Stimulated activated CD8-positive, alpha-beta memory T cell treated with anti-CD3 and anti-CD28 coated beads, Interleukin-4, amount 100 ng/mL, for 1 hour (primary cell): ENCODE measurements at places on chromosomes 1 and 21.

DNA sequence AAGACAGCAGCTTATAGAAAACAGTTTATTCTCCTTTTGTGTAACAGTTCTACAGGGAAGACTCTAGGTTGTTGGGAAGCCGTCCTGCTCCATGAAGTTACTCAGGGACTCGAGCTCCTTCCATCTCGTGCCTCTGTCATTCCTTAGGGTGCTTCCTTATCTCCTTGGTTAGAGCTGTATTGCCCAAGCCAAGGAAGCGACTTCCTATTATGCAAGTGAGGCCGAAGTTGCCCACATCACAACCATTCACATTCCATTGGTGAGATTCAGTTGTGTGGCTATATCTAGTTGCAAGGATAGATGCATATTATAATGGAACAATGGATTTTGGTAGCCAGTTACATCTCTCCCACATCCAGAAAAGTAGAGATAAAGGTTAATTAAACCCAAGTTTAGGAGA lies 9.0 kb downstream of the GSTM5 start:
- DNase-seq, result no peak

- DNase-seq, result no peak
Measured at GRCh38 chr1:74629283-74629682, 44.3 kb downstream of the ERICH3 start.

GRCh38 chr1:45769261-45769932 lies 18.9 kb upstream of the IPP start:
- DNase-seq, result no peak

GRCh38 chr1:20168564-20169491 lies 17.1 kb upstream of the UBXN10 start:
- no peak for DNase-seq

- DNase-seq, result no peak
Measured at GRCh38 chr1:38538834-38539233, 320.7 kb downstream of the RRAGC start.

GRCh38 chr1:190551638-190552037 lies 74.0 kb upstream of the BRINP3 start:
- DNase-seq, result no peak

DNA sequence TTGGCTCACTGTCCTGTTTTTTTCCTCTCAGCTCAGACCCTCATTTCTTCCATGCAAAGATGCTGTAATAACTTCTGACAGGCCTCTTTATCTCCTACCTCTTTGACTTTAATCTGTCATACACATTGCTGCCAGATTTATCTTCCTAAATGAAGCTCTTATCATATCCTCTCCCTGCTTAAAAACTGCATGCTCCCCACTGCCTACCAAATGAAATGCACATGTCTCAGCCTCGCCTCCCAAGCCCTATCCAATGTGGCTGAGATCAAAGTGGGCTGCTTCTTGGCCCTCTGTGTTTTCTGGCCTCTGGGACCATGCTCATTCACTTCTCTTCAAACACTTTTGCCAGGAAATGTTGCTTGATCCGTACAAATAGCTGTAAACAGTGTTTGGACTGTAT lies 38.3 kb downstream of the IRF2BP2 start:
- DNase-seq, result no peak

GRCh38 chr21:16587681-16588375 lies 858.0 kb downstream of the USP25 start:
- DNase-seq, result no peak

DNA sequence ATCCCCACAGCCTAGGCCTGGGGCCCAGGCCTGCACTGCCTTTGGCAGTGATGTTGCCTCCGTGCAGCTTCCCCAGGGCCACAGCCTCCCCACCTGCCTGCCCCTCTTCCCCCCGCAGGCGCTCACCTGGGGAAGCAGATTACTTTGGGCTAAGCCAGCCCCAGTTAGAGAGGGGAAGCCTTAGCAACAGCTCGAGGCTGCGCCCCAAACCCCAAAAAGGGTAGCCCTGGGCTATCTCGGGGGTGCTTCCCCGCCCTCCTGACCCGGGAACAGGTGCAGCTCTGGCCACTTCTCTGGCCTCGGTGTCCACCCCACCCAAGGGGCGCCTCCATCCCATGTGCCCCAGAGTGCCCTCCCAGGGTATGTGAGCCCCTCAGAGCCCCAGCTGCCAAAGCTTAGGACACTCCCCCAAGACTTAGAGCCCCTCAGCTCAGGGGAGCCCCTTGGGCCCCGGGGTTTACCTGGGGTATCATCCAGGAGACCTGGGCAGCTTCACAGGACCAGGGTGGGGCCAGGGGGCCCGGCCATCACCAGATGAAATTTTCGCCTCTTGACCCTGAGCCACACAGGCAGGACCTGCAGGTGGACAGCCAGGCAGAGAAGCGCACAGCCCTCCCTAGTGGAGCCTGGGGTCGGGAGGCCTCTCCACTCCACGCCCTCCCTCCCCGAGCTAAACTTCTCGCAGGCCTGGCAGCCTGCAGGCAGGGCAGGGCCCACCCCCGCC lies 3.3 kb upstream of the TTC34 start:
- DNase-seq, result no peak

GRCh38 chr1:211092955-211093354 lies 41.0 kb downstream of the KCNH1 start:
- no peak for DNase-seq

DNA sequence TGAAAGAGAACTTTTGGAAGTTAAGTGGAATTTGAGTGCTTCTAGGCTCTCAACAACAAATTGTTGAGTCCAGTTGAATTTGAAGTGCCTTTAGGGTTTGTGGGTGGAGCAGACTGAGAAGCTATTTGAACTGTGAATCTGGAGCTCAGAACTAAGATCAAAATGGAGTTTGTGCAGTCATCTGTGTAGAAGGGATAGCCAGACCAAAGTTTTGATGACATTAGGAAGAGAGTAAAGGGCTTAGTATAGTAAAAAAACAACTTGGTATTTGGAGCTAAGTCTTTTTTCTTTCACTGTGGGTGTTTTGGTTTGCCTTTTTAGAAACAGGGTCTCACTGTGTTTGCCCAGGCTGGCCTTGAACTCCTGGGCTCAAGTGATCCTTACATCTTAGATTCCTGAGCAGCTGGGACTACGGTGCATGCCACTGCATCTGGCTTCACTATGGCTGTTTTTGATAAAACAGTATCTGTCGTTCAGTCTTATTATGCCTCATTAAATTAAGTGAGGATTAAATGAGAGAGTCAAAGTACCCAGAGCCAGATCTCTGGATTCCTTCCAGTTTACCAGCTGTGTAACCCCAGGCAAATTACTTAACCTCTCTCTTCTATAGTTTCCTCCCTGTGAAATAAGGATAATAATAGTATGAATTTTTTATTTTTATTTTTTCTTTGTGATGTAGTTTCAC lies 20.0 kb downstream of the HDAC1 start:
- DNase-seq, result no peak

GRCh38 chr1:243910607-243911006 lies 60.6 kb upstream of the AKT3 start:
- no peak for DNase-seq

GRCh38 chr1:30195424-30196134 lies 527.8 kb downstream of the MATN1 start:
- no peak for DNase-seq

- DNase-seq, result no peak
Measured at GRCh38 chr1:198734323-198735008, 95.6 kb downstream of the PTPRC start.

- no peak for DNase-seq
Measured at GRCh38 chr1:198228925-198229324, 72.1 kb downstream of the NEK7 start.

- no peak for DNase-seq
Measured at GRCh38 chr1:86507935-86508582, 38.8 kb upstream of the CLCA4 start.

- DNase-seq, result no peak
Measured at GRCh38 chr1:241640867-241641622, 876 bp upstream of the CHML start.

GRCh38 chr21:43778469-43779335 lies 2.6 kb upstream of the CSTB start:
- DNase-seq, result no peak

- DNase-seq, result no peak
Measured at GRCh38 chr1:8002329-8002910, 23.7 kb downstream of the ERRFI1 start.

DNA sequence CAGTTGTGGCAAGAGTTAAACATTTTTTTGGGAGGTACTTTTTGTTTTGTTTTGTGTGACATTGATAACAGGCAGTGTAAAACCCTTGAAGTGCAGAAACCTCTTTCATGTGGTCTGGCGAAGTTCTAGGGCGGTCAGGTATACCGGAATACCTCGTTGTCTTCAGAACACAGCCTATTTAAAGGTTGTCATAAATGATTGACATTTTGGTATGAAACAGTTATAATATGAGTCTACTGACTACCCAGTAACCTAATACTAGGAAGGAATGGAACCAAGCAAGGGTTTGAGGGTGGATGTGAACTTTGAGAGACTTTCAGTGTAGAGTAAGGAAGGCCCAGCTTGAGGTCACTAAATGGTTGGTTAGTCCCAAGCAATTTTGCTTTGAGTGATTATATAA lies 40.5 kb downstream of the PATJ start:
- DNase-seq, result no peak

GRCh38 chr1:241423541-241424479 lies 66.8 kb upstream of the RGS7 start:
- no peak for DNase-seq

DNA sequence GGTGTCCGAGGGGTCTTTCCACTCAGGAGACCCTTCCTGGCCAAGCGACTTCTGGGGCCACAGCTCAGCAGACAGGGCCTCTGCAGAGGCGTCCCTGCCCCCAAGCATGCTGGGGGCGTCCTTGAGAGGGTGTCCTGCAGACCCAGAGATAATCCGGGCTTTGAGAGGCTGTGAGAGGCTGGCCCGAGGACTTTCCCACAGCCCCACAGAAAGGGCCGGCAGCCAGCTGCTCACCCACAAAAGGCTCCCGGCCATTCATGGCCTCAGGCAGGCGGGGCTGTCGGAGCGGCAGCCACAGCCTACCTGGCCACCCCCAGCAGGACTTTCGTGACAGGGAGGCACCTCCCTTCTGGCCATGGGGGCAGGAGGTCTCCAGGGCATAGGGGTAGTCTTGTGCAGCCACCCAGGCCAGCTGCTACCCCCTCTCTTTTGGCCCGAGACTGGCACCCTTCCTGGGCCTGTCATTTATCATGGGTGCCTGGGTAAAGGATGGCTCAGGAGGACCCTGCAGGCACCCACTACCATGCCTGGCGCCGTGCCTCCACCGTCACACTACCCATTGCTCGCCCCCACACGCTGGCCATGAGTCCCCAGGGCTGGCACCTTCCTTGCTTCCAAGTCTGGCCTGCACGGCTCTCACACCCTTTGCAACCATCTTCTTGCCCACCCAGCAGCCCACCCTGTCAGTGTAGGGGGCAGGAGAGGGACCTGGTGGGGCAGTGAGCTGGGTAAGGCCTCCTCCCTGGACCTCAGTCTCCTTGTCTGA lies 11.1 kb upstream of the TNFRSF14 start:
- no peak for DNase-seq

- no peak for DNase-seq
Measured at GRCh38 chr1:16248603-16249516, 11.9 kb upstream of the CPLANE2 start.

GRCh38 chr1:11980676-11980972 lies 380 bp downstream of the MFN2 start:
- DNase-seq, result no peak

DNA sequence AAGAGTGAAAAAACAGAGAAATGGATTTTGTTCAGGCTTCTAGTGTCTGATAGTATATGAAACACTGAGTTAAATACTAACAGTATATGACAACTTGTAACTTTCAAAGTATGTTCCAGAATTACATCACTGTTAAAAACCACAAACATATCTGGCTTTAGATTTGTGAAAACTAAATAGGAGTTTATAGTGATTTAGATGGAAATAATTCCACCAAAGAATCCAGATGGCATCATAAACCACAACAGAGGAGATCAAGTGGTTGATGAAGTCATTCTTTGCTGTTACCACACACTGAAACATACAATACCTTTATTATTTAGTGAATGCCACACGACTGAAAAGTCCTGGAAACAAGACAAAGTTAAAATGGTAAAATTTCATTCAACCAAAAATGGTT lies 37.2 kb downstream of the ALG14 start:
- DNase-seq, result no peak

DNA sequence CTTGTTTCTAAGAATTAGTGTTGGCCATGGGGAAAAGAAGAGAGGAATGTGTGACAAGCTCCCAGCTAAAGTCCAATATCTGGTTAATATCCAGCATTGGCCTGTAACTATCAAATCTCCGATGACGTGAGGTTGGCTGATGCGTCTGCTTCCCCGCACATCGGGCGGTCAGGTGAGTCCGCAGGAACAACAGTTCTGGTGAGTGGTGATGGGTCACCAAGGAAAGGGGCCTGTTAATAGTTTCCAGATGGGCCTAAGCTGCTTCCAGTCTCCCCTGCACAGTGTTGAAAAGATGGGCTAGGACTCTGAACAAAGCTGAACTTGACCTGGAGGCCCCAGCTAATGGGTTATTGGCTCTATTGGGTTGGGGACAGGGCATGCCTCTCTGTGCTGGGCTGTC lies 193.1 kb upstream of the EDN2 start:
- no peak for DNase-seq

DNA sequence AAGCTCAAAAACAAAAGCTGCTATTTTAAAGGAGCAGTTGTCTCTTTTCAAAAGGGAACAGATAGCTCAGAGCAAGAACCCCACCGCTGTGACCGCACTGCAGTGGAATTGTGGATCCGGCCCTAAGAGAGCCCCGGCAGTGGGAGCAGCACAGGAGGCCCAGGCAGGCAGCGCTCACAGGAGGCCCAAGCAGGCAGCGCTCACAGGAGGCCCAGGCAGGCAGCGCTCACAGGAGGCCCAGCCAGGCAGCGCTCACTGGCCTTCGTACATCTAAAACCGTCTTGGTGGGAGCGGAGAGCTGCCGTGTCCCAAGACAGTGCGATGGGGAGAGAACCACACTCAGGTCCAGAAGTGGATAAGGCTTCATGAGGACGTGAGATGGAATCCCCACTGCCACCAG lies 4.0 kb downstream of the TFF3 start:
- DNase-seq, result no peak

- DNase-seq, result no peak
Measured at GRCh38 chr1:165073185-165074007, 283.1 kb downstream of the LMX1A start.

DNA sequence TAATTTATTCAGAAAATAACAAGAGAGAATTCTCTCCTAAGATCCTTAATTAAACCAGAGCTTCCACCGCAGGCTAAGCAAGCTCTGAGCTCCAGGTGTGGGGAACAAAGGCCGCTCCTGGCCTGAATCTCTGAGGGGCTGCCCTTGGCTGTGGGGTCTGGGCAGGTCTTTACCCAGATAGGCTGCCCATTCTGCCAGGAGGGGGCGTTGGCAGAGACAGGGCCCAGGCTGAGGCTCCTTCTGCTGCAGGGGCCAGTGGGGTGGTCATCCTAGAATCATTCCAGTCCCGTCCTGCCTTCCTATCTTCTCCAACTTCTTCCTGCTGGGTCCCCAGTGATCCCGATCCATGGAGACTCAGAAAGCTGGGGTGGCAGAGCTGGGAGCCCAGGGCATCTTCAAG lies 82.9 kb upstream of the POU3F1 start:
- DNase-seq, result no peak
